ENCODE measurements at places on chromosomes 16 and 17. TPM values are rescaled to one million over a fixed set of nuclear protein-coding genes. Genes with fewer than 3 reads are reported as not detected.

Gene CLEC18C
- total RNA-seq: not detected

Gene TMEM238L
- total RNA-seq: not detected

Gene KIFC3
- total RNA-seq: 50.3 TPM

Gene YBX2
- total RNA-seq: 1.4 TPM

Gene RHBDL1
- total RNA-seq: 1.9 TPM

DNA sequence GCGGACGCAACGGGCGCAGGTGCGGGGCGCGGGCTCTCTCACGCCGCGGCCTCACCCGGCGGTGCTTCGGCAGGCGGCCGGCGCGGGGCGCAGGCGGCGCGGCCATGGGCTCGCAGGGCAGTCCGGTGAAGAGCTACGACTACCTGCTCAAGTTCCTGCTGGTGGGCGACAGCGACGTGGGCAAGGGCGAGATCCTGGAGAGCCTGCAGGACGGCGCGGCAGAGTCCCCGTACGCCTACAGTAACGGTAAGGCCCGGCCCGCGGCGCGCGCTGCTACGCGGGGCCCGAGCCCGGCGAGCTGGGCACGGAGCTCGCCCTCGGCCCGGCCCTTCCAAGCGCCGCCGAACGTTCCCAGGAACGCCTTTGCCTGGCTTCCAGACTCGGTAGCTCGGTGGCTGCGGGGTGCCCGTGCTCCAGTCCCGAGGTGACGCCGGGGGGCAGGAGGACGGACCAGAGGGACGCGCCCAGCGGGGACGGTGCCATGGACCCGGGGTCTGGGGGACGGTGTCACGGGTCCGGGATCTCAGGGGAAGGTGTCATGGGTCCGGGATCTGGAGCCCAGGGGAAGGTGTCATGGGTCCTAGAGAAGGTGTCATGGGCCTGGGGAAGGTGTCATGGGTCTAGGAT, 435 bp downstream of the RAB40C start:
- peak; percentile 78 for DNase-seq

DNA sequence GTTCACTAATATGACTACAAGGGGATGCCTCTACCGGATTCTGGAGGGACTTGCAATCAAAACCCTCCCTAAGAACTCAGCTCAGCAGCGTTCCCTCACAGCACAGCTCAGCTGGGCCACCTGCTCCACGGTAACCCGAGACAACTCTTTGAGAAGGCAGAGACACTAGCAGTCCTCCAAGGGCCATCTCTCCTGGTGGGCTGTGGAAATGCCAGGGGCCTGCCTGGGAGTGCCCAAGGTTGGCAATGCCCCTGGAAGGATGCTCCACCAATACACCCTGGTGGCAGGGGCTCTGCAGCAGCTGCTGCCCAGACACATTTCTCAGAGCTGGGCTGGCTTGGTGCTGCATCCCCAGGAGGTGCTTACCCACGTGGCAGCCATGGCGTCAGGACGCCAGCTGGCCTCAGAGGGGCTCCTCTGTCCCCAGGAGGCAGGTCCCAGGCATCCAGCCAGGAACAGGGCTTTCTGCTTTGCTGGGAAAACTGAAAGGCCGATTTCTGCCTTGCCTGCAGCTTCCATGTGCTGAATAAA, 16.5 kb downstream of the CDIP1 start:
- peak; percentile 85 for DNase-seq

- no peak for DNase-seq
Measured at GRCh38 chr17:59558953-59559352, 6.5 kb upstream of the DHX40 start.

GRCh38 chr17:46796524-46796923, 22.0 kb downstream of the WNT3 start:
- no peak for DNase-seq

DNA sequence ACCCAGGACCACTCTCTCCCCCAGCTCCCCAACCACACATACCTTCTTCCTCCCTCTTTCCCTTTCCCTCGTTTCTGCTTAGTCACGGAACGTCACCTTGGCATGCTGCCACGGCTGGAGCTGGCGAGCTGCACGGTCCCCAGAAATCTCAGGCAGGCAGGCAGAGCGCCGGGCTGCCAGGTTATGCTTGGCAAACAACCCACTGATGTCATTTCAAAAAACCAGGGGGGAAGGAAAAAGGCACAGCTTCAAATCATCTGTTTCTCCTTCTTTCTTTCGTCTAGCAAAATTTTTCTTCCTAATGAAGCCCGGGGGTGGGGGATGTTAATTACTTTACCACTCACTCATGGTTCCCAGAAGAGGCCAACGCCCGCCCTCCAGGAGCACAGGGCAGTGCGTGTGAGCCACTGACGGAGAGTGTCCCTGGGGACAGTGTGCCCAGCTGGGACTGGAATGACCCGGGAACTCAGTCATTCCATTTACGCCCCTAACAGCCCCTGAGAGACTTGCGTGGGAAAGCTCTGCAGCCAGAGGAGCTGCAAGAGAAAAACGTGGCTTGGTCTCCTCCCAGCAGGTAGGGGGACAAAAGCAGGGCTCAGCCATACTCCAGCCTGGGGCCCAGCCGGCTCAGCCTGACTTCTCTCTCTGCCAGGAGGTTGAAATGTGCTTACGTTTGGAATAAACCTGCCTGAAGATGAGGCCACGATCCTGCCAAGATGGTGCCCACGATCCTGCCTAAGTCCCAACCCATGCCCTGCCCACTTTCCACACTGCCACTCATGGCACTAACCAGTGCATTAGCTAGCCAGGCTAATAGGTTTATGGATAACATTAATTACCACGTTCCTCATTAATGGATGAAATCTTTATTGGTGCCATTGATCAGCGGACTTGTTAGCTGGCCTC, 198.9 kb downstream of the ZFHX3 start:
- peak; percentile 96 for DNase-seq

DNA sequence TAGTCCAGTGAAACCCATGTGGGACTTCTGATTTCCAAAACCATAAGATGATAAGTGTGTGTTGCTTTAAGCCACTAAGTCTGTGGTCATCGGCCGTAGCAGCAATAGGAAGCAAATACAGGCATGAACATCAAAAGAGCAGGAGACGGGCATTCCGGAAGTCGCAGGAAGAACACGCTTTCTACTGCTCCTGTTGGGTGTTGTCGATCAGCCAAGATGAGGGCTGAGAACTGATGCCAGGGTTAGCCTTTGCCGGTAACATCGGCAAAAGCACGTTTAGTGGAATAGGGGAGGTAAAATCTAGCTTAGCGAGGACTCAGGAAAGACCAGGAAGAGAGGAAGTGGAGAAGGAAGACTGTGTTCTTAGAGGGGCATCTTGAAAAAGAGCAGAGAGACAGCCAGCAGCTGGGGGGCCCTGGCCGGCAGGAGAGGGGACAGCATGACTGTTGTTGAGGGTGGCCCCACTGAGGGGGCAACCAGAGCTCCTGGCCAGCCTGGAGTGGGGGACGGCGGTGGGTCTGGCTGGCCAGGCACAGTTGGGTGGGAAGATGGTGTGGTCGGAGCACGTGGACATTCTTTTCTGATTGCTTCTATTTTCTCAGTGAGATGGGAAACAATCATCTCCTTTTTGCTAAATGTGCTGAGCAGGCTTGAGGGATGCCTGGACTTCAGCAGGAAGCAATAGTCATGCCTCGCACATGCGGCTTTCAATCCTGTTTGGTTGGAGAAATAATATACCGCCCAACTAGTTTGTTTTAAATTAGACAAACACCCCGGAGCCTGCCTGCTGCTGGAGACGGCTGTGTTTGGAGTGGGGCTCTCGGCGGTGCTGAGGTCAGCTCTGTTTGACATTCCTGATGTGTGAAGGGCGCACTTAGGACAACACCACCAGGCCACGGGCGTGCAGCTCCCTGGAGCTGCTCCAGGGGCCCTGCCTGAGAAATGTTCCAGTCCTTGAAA, 109.9 kb downstream of the METRNL start:
- DNase-seq: peak; percentile 45

- no peak for DNase-seq
Measured at GRCh38 chr16:65224471-65224870, 102.6 kb upstream of the CDH11 start.

DNA sequence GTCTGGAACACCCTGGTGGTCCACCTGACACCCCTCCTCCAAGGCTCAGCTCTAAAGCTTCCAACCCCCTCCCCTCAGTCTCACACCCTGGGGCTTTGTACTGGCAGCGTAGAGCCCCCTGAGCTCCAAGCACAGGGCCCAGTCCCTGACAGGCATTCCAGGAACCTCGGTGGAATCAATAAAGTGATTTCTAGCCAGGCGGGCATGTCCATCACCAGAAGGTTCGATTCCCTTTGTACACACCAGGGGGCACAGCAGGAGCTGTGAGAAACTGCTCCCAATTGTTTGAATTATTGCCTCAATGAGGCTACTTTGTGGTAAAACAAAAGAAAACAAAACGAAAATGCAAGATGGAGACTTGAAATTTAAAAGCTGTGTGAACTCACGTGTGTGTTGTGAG, 51.8 kb downstream of the SMPD3 start:
- no peak for DNase-seq

DNA sequence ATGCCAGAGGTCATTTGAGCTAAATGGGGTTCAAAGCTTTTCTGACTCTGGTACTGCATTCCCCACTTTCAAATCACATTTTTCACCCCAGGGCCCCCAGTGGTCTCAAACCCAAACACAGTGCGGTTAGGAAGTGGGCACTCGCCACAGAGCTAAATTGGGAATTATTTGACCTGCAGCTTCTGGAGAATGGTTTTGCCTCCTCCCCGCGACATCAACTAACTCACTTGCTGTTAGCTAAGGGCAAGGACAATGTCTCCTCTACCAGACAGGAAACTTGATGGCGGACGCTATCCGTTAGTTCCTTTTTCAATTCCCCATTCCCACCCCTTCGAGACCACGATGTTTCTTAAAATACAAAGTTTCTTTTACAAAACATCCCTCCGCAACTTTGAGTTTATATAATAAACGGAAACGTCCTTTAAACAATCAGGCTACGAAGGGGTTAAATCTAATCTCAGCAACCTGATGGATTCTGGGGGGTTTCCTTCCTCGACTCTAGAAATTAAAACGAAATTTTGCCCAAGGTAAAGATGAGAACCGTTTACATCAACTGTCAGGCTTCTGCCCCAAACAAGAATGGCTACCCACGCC, 500 bp upstream of the KAT7 start:
- no peak for DNase-seq

DNA sequence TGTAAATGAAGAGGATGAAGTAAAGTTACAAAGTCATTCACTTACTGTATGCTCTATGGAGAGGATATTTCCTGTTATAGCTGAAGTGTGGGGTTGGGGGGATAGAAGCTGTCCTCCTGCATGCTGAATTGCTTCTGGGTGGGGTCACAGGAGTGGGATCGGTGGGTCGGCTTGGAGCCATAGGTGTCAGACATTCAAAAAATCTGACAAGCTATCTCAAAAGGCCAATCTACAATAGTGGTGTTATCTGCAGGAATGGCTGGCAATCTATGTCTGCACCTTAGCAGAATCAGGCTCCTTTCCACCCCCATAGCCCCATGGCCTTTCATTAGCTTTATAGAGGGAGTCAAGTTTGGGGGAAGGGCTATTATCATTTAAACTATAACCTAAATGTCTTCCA, 104.9 kb downstream of the ABCC12 start:
- no peak for DNase-seq

DNA sequence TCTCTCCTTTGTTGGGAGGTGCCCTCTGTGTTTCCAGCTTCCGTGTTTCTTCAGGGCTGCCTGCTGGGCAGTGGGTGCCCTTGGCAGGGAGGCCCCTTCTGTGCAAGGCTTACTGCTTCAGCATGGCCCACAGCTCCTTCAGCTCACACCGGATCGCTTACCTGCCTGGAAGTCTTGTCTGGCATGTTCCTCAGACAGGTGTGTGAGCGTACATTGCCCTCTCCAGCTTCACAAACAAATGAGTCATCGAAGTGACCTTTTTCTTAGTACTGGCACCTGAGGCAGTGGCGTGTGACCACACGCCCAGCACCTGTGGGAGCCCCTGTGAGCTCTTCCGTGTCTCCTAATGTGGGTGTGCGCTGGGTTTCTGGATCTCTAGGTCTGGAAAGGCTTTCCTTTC, 3.5 kb downstream of the RAB40C start:
- no peak for DNase-seq

DNA sequence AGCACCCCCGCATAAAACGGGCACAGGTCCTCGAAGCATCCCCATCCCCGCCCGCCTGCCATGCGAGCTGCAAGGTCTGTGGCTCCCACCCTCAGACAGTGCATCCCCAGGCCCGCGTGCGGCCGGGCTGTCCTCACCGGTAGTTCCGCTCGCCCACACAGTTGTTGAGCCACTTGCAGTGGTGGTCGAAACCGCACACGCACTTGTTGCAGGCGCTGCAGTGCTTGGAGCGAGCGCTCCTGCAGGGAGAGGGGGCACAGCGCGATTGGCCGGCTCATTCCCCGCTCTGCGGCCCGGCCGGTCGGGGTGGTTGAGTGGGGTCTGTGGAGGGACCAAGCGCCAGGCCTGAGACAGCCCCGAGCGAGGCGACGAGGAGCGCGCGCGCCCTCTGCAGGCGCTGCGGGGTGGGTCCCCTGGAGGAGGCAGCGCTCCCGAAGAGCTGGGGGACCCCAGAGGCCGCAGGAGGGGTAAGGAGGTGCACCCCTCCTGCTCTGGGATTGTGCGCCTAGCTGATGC, 6.0 kb upstream of the TPPP3 start:
- peak; percentile 89 for DNase-seq

GRCh38 chr17:57210224-57210553, 46.1 kb upstream of the MSI2 start:
- DNase-seq: no peak

Measured in right cardiac atrium (tissue), 5 donors.